ENCODE measurements at places on chromosomes 2 and 18.

DNA sequence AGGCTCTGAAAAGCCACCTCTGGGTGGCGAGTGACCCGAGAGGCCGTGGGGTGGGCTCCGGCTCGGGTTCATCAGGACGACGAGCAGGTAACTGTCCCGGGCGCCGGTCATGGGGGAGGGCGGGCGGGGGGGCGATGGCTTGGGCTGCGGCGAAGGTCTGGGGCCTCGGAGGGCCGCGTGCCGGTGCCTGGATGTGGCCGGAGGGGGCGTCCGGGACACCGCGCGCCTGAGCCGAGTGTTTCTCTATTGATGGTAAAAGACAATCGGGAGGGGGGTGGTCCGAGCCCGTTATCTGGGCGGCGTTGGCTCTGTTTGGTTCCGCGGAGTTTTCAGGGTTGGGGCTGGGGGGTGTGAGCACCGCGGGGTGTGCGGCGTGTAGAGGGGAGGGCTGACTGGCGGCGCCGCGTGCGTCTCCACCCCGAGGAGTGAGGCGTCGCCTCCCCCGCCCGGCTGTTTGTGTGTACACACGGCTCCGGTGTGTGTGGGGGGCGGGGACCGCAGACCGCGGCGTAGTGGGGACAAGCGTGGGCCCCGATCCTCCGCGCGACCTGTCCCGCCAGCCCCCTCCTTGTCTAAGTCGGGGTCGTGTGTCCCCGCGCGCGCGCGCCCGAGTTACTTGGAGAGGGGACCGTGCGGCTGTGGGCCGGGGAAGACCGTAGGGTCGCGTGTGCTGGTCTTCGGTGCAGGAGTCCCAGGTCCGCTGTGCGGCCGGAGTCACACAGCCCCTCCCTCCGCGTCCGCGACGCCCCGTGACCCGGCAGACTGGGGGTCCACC is 1.6 kb downstream of the CTIF start:
- DNase-seq: peak; percentile 85

DNA sequence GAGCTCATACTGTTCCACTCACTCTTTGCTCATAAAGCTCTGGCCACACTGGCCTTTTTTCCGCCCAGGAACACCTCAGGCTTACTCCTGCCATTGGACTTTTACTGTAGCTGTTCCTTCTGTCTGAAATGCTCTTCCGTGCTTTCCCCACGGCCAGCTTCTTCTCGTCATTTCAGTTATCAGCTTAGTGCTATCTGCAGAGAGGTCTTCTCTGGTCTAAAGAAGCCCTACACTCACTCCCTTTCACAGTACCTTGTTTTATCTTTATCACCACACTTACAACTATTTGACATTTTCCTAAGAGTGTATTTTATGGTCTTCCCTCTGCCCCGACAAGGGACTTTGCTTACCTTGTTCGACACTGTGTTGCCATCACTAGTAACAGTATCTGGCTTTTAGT is 388.1 kb upstream of the SPRED2 start:
- no peak for DNase-seq

DNA sequence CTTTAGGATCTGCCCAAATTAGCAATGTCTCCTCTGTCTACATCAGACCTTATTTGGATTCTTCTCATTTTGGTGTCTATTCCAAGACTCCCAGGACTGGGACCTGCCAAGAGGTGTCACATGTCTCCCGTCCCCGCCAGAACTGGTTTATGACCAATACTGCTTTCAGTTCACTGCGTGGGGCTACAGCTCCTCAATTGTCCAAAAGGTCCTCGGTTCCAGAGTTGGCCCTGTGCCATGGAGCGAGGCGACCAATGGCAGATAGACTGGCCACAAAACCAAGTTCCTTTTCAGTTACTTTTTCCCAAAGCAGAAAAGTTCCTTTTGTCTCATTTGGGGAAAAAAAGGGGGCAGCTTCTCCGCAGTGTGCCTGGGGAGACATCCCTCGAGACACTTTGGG is 144.1 kb upstream of the ZNF236 start:
- DNase-seq: no peak

DNA sequence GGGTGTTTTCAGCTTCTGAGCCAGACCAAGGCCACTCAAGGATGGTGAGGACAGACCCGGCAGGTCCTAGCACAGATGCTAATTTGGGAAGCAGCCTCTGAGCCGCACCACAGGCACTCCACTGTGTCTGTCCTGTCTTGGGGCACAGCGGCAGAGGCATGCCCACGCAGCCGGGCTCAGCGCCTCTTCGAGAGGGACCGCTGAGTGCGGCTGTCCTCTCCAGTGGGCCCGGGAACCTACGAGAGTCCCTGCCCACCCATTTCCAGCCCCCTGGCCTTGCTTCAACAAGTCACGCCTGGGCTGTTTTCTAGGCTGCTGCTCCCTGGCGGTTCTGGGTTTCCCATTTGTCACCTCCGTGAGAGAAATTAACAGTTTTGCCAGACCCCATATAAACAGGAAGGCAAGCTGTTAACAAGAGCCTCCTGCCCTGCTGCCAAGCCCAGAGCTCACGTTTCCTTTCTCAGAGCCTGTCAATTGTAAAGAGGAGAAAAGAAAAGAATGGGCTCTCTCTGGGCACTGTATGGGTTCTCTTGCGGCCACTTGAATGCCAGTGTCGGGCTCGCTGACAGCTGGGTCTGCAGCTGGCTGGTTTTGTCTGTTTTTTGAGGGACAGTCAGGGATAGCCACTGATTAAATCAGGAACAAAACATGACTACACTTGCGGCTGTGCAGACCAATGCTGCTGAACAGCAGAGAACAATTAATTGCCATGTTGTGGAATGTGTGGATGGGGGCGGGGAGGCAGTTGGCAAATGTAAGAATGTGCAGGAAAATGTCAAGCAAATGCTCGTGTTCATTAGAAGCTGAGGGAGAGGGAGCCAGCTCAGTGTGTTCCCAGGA is 30.6 kb downstream of the TMEM17 start:
- peak; percentile 86 for DNase-seq

DNA sequence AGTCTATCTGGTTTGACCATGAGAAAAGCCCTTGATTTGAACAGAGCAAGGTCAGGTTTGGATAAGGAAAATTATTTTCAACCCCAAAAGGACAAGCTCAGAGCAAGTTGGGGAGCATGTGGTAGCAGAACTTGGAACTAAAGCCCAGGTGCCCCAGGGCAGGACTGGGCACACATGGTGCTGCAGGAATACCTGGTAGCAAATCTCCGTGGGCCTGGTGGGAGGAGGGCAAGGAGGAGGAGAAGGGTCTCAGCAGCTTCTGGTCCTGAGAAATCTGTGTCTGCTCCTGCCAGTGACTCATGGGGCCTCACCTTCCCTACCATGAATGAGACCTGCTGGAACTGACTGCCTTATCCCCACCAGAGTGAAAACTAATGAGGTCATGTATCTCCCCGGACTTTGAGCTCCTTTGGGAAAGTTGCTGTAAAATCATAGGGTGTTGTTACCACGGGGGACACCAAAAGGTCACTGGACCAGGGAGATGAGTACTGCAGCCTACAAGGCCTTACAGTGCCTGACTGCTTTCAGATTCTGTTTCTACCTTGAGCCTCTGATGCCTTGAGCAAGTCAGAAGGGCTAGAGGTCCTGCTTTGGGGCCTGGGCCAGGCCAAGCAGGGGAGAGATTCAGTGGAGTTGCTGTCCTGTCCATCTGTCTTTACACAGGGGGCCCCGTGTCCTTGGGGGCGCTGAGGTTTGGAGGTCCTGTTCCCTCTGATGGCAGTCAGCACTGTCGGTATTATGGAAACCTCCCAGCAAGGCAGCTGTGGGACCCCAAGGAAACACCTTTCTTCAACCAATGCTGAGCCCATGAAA is 304.0 kb downstream of the MYCN start:
- DNase-seq: peak; percentile 43

DNA sequence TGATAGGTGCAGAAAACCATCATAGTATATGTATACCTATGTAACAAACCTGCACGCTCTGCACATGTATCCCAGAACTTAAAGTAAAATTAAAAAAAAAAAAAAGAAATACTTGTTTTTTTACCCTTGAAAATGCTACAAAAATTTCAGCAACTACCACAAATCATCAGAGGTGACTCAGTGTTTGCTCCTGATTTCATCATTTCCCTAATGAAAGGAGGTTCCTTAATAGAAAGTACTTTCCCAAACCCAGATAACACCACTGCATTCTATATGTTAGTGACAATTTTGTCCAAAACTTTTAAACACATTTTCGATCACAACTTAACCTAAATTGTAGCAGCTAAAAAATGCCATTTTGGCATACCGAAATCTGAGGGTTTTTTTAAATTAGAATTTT is 163.3 kb downstream of the SLC39A10 start:
- DNase-seq: no peak

- no peak for DNase-seq
Measured at GRCh38 chr2:106536490-106536889, 49.3 kb downstream of the CD8B2 start.

GRCh38 chr2:158689391-158689790 is 105.7 kb upstream of the DAPL1 start:
- DNase-seq: no peak

DNA sequence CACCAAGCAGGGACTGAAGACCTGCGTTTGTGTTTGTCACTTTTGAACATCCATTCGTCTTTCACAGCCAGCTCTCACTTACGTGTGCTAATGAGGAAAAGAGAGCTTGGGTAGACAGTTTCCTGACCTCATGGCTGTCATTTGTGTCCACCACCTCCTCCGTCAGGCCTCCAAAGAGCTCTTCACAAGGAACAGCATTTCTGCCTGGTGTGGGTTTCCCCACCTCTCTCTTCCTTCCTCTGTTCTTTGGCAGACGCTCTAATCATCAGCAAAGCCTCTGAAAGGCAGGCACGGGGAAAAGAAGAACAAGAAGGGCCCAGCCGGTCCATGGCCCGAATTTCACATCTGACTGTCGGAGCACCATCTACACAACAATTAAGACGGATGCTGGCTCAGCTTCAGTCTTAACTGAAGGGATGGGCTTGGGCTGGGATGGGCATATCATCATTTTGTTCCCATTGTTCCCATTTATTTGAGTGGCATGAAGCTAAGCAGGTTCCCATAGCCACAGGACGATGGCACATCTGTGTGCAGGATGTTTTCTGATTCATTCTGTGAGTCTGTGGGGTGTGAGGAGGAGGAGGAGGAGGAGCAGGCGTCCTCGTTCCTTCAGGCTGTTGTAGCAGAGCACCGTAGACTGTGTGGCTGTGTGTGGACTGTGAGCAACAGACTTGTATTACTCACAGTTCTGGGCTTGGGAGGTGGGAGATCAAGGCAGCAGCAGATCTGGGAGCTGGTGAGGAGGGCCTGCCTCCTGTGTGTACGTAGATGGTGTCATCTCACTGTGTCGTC is 66.4 kb downstream of the TSHZ1 start:
- DNase-seq: no peak

GRCh38 chr2:45898819-45899218 is 247.3 kb downstream of the PRKCE start:
- DNase-seq: no peak

- DNase-seq: no peak
Measured at GRCh38 chr2:225355788-225356187, 43.7 kb upstream of the NYAP2 start.

- no peak for DNase-seq
Measured at GRCh38 chr2:219961947-219962498, 334.6 kb downstream of the SLC4A3 start.

GRCh38 chr18:57089702-57090101 is 57.2 kb upstream of the BOD1L2 start:
- DNase-seq: no peak

DNA sequence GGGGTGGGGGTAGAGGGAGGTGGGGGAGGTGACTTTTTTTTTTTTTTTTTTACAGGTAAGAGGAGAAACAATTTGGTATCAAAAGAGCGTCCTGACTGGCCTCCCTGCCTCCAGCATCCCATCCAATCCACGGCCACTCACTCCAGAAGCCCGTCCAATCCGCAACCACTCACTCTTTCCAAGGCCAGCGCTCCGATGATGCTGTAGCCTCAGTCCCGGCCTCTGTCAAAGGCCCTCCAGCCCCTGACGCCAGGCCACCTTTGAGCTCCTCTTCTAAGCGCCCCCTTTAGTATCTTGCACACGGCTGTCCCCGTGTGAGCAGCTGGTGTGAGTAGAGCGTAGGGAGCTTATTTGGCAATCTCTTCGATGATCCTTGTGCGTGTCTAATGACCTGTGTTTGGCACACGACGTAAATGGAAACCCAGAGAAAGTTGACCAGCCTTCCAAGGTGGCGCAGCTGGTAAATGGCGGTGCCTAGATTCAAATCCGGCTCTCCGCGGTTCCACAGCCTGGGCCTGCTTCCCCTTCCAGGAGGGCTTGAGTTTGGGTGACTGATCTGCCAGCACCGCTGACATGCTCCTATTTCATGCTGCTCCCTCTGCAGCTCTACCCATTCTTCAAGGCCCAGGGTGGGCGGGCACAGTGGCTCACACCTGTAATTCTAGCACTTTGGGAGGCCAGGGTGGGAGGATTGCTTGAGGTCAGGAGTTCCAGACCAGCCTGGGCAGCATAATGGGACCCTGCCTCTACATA is 23.8 kb upstream of the PXDN start:
- peak; percentile 40 for DNase-seq

- DNase-seq: no peak
Measured at GRCh38 chr2:48200620-48201293, 294.5 kb upstream of the FBXO11 start.

GRCh38 chr18:48622911-48623431 is 84.1 kb downstream of the CTIF start:
- DNase-seq: peak; percentile 85

DNA sequence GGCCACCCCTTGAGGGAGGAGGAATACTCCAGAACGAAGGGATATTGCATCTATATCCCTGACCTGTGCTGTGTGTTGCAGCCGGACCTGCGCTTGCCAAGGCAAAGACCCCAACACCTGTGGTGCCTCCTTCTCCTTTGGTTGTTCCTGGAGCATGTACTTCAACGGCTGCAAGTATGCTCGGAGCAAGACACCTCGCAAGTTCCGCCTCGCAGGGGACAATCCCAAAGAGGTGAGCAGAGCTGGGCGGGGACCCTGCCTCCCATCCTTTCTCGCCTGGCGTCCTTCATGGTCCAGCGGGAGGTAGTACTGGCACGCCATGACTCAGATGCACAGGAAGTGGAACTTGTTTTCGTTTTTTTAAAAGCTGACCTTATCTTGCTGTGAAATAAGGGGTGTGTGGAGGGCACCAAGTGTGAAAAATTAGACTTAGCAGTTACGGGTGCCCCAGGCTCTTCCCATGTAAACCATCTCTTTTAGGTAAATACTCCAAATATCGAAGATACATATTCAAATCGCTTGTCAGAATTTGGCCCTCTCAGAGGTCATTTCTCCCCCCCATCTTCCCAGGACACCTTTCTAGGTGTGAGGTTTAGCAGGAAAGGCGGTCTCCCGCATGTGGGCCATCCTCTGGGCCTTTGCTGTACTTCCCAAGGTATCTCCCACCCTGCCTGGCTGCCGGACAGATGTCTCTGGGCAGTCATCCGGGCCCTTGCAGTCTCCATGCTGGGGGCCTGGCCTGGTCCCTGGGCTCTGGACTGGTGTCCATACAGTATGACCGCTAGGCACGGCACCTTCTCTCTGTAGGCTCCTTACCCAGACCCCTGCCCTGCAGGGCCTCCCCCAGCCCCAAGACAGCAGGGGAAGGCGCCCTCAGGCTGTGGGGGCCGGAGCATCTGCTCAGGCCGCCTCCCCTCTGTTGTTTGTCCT is 57.6 kb downstream of the BOLA3 start:
- DNase-seq: no peak
